ENCODE measurements at places on chromosomes 6 and 20.

DNA sequence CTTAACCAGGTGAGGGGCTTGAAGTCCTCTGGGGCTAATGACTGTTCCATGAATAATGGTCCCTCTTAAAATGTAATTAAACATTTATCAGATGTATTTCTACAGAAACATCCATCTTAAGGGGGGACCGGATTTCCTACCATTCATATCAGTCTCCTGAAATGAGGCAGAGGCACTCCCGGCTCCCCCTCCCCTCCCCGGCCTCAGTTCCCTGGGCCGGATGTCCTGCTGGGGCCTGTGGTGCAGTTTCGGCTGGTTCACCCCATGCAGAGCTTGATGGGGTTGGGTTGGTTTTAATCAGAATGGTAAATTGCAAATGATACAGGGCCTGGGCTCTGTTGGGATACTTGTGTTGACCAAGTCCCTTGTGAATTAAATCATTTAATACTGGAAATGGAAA is 349.4 kb downstream of the PREX1 start:
- no peak for DNase-seq

GRCh38 chr20:21699216-21699508 is 6.3 kb upstream of the PAX1 start:
- DNase-seq: no peak

GRCh38 chr6:21801446-21802174 is 208.1 kb downstream of the SOX4 start:
- no peak for DNase-seq

- no peak for DNase-seq
Observed at GRCh38 chr6:129342796-129343195, 367.2 kb downstream of the ARHGAP18 start.

- DNase-seq: peak; percentile 14
Observed at GRCh38 chr6:117545161-117545595, 57.1 kb downstream of the GOPC start.

DNA sequence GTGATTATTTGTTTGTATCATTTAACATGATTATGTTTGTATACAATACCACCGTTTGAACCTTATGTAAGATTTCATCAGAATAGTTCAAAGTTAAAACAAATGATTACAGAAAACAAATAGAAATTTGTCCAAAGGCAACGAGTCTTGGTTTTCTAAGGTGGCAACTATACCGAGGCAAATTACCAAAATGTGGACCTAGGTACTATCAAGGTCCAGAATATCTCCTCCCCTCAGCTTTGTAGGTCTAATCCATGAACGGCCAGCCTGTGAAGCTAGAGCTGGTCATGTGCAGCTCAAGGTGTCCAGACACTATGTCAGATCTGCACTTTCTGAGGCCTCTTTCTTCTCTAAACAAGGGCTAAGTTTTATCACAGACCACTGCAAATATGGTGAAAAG is 151.7 kb upstream of the BEND3 start:
- DNase-seq: no peak

GRCh38 chr20:59006864-59007664 is at the start of gene CTSZ:
CTSZ (minus strand) TSS chr20:59007254; CDS start chr20:59007128, 126 bp downstream.
- no peak for DNase-seq

DNA sequence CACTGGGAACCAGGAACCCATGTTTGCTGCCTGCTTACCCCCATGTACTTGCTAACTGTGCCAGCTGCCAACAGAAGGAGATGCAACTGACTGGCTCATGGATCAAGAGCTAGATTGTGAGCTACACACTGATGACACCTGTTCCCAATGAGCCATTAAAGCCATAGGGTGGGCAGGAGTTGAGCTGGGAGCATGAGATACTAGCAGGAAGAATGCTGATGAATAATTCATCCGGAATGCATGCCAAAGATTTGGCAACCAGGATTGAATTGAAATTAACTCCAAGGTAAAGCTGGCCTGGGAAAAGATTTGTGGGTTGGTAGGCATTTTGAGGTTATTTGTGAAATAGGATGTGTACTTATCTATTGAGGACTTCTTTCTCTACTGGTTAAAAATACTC is 631.1 kb downstream of the KIF16B start:
- no peak for DNase-seq

DNA sequence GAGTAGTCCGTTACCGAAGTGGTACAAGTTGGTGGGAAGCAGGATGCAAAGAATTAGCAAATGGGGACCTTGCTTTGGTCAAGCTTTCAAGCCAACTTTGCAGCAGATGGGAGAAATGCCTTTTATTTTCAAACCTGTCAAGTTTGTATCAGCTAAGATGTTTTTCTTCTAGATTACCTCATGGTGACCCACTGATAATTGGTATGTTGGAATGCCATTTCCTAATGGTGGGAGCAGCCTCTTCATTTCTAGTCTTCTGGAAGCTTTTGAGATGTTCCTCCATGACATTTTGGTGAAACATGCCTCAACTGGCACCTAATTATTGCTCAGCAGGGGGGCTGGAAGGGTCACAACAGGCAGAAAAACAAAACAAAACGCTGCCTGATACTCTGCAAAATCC is 43.7 kb downstream of the ADNP start:
- no peak for DNase-seq

DNA sequence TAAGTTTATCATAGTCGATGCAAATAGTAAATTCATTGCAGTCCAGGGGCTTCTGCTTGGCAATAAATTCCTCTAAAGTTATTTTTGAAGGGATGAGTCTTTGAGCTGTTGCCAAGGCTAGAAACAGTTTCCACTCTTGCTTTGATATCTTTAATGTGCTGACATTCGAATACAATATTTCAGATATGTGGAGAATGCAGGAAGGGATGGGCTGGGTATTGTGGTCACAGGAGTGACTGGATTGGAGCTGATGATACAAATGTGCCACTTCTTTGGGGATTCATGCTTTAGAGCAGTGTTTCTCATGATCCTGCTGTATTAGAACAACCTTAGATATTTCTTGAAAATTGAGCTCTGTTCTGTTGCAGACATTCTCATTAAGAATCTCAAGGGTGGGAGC is 139.0 kb downstream of the PRDM13 start:
- DNase-seq: no peak

All from NCI-H510A treated with DMSO at 0.1 percent for 48 hours (cell line).